Activated CD8-positive, alpha-beta memory T cell treated with anti-CD3 and anti-CD28 coated beads for 4 hours (primary cell): ENCODE measurements at places on chromosomes 16 and 17.
A peak's percentile ranks its signal among the peaks of the same experiment; 100 is the strongest.

- no peak for DNase-seq
Observed at GRCh38 chr16:10787304-10787703, 31.3 kb downstream of the TVP23A start.

DNA sequence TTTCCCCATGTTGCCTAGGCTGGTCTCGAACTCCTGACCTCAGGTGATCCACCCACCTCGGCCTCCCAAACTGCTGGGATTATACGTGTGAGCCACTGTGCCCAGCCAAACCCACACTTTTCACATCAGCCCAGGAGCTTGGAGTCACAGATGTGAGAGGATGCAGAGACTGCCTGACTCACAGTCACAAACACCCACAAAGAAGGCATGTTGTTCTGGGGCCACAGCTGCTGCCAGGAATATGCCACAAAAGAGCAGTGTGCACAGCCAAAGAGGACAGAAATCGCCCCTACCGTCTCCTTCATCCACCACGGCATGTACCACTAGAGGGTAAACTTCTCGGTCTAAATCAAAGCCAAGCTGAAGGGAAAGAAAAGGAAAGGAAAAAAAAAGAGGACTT is 25.1 kb upstream of the FOXJ1 start:
- no peak for DNase-seq

DNA sequence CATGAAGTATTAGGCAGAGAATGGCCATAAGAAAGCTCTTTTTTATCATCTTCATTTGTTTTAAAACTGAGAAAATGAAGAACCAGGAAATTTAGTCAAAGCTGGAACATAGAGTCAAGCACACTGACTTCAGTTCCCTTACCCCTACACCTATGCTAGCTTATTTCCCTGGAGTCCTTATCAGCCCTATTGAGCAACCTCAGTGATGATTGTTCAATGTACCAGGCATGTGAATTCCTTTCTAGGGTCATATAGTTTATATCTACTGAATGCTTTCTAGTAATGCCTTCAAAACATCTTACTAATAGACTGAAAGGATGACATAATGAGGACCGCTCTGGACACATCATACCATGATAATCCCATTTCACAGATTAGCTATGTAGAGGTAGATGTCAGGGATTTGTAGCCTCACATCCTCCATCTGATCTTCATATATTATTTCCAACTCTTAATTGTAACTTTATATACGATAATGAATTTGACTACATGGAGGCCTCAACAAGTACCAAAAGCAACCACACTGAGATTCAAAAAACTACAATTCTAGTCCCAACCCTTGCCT is 460.4 kb upstream of the DYNLRB2 start:
- DNase-seq, result no peak

- no peak for DNase-seq
Observed at GRCh38 chr16:54591816-54592246, 305.2 kb upstream of the IRX3 start.

DNA sequence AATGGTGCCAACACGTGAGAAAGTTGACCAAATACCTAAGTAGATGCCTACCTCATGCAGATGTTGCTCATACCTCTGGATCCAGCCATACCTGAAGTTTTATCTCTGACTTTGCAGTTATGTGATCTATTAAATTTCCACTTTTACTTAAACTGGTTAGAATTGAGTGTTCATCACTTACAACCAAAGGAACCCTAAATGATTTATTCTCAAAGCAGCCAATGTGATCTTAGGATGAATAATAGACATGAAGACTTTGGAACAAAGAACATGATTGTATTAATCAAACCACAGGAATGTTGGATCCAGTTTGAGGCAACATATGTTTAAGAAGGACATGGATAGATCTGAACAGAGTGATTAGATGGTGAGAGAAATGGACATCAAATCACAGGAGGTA is 68.7 kb downstream of the IRX6 start:
- DNase-seq, result no peak

DNA sequence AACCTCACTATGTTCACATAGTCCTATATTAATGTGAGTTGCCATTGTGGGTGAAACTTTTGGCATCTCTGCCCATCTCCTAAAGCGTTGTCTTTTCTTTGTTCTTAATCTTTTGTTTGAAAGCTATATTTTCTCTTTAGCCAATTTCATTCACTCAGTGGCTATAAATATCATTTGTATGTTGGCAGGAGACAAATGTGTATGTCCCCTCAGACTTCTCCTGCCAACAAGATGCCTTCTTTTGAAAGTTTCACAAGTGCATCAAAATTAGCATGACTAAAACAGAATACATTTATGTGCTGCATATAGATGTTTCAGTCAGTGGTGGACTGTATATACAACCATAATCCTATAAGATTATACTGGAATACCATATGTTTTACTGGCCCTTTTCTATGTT is 109.0 kb downstream of the CA10 start:
- no peak for DNase-seq

- peak; percentile 53 for DNase-seq
Observed at GRCh38 chr17:49952209-49952911, 16.6 kb upstream of the DLX4 start.

- no peak for DNase-seq
Observed at GRCh38 chr16:30063278-30063892, 2.2 kb upstream of the ALDOA start.

GRCh38 chr17:74520016-74520434 is 11.2 kb downstream of the CD300LB start:
- DNase-seq, result no peak

GRCh38 chr16:3952737-3953131 is 72.2 kb upstream of the CREBBP start:
- no peak for DNase-seq

DNA sequence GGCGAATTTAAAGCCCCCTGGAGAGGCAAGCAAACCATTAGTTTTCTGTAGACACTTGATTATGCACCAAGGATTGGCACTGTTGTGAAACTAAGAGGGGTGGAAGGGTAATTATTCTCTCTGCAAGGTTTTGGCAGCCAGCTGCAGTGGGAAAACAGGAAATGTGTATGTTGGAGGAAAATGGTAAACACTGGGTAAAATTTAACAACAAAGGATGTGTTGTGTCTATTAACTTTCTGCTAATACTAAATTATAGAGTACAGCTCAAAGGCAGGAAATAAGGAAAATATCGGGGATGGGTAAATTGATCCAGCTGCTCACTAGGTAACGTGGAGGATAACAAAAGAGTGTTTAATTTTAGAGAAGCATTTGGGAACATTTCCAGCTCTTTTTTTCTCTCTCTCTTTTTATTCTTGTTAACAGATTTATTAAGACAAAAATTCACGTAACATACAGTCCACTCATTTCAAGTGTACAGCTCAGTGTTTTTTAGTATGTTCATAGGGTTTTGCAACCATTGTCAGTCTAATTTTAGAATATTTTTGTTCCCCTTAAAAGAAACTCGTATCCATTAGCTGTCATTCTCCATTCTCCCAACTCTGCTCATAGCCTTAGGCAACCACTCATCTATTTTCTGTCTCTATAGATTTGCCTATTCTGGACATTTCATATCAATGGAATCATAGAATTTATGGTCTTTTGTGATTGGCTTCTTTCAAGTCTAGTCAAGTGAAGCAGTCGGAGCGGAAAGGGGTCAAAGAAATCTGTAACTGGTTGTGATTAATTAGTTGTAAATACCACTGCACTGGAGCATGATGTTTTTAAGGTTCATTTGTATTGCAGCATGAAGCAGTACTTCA is 41.8 kb downstream of the TANGO6 start:
- DNase-seq, result no peak

GRCh38 chr17:4607261-4607741 is 23.0 kb downstream of the SMTNL2 start:
- no peak for DNase-seq

DNA sequence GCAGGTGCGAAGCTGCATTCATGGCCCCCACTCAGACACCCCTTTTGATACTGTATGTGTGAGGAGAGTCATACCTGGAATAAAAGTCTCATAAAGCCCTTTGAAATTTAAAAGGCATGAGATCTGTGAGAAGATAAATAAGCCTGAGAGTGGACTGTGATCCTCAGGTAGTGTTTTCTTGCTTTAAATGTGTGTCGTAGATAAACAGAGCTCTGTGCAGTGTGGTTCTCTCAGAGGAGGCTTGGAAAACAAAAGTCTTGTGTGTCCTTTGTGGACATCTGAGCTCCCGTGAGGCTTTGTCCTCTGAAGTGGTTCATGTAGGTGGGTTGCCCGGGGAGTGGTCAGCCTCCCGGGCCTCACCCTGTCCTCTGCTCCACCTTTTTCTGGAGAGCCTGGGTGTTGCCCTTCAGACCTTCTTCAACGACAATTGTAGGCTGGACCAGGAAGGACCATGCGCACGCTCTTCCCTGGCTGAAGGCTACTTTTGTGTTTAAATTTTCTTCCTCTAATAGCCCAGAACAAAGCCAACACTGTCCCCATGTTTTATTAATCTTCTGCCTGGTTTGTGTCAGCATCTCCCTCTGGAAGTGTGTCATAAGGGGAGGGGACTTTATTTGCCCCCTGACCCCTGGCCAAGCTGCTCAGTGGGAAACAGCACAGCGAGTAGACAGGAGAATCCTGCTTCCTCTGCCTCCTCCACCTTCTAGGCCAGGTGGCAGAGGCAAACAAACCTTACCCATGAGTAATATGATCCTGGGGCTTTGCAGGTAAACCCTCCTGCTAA is 151.2 kb downstream of the MSI2 start:
- no peak for DNase-seq

GRCh38 chr17:897970-898619 is 81.5 kb downstream of the NXN start:
- DNase-seq, result no peak

DNA sequence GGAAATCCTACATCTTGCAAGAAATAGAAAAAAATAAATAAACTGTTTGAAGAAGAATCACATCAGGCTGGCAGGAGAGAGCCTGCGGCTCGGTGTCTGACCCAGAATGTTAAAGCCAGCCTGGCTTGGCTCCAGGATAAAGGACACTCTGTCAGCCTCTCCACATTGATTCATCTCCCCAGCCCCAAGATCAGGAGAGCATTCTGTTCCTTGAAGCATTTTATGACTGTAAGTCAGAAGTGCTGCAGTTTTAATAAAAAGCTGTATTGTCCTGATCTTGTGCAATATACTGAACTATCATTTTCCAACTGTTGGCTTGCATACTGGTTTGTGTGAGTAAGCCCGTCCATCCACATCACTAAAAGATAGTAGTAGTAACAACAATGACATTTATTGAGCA is 426.6 kb downstream of the HAPSTR1 start:
- DNase-seq, result no peak

- DNase-seq, result no peak
Observed at GRCh38 chr17:20914658-20915057, 128.2 kb downstream of the USP22 start.

DNA sequence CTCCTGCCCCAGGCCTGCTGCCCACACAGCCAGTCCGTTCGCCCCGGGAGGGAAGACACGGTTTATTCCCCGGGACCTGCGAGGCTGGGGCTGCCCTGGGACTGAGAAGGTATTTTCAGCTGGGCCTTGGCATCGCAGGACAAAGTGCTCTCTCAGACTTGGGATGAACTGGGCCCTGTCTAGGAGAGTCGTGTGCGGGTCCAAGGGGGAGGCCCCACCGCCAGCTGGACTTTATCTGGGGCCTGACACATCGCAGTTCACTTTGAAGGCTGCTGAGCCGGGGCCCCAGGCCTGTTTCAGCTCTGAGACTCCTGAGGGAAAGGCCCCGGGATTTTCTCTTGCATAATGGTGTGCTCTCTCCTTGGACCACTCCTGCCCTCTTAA is 6.8 kb downstream of the CRISPLD2 start:
- no peak for DNase-seq

DNA sequence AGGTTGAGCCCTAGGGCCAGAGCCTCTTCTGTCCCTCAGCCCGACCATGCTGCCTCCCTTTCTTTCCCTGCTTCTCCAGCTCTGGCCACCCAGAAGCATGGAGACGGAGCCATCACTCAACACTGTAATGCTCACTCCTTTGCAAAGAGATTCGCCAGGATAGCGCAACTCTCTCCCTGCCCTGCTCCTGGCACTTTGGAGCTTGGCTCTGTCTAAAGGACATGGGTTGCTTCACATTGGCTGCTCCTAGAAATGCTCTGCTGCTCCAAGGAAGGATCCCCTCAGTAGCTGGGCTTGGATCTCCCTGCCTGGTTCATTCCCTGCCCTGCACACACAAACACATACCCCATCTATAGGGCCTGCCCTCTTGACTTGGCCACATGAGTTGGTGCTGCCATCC is 76.0 kb downstream of the CLEC16A start:
- no peak for DNase-seq

- DNase-seq, result no peak
Observed at GRCh38 chr16:11588321-11589197, 1.8 kb upstream of the LITAF start.

DNA sequence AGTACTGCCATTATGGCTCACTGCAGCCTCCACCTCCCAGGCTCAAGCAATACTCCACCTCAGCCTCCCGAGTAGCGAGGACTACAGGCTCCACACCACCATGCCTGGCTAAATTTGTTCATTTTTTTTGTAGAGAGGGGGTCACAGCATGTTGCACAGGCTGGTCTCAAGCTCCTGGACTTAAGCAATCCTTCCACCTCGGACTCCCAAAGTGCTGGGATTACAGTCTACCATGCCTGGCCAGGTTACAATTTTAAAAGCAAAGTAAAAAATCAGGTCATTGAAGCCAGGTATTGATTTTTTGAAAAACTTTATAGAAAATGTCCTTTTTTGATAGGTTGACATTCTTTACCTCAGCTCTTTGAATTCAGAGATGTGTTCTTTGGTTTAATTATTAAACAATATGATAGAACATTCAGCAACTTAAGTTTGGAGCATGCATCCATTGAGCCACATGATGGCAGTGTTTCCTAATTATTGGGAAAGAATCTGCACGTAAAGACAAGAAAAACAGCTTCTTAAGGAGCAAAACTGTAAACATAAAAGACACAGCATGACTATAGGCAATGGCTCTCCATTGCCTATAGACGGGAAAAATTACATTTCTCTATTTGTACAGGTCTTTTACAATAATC is 1.7 kb upstream of the SLC16A11 start:
- no peak for DNase-seq

DNA sequence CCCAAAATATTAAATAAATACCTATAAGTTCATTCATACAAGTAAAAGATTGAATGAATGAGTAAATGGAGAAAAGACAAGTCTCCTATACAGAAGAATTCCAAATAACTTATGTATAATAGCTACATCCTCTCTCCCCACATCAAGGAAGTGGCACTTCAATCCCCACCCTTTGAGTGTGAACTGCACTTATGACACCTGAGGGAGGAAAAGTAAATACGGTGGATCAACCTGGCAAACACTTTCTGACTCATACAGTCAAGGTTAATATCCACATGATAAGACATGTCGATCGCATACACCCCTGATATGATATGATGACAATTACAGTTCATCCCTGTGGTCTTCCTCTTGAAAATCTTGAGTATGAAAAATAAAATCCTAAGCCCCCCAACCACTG is 18.0 kb downstream of the SLFN12L start:
- no peak for DNase-seq

GRCh38 chr17:48299760-48300159 is 130.3 kb downstream of the SKAP1 start:
- no peak for DNase-seq
